ENCODE measurements at places on chromosomes 13 and 19.
A peak's percentile ranks its signal among the peaks of the same experiment; 100 is the strongest.

DNA sequence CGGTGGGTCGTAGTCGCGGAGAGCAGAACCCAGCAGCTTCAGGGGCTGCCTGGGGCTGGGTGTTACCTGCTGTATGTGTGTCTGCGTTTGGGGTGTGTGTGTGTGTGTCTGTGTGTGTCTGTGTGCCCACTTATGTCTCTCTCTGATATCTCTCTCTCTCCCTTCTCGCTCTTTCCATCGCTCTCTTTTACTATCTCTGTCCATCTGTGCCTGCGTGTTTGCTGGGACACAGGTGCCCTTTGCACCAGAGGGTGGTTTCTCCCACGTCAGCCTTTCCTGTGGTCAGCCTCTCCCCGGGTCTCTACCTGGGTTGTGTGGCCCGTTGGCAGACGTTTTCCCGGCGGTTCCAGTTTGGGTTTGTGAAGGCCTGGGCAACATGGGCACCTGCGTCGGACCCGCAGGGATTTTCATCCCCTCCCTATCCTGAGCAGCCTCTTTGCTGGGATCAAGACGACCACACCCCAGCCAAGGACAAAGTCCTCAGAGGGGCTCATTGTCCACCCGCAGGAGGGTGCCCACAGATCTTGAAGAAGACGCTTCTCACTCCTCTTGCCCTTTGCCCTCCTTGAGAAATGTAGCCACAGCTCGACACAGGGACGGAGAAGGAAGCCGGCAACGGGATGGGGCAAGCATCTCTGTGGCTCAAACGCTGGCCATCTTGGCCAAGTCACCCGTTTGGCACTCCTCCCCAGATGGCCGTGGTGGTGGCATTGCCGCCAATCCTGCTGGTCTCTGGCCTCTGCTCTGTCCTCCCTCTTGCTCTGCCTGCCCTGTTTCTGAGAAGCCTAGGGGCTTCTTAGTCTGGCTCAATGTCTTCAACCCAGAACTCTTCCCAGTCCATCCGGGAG lies 43.3 kb downstream of the ZNF146 start:
- DNase-seq, result no peak

DNA sequence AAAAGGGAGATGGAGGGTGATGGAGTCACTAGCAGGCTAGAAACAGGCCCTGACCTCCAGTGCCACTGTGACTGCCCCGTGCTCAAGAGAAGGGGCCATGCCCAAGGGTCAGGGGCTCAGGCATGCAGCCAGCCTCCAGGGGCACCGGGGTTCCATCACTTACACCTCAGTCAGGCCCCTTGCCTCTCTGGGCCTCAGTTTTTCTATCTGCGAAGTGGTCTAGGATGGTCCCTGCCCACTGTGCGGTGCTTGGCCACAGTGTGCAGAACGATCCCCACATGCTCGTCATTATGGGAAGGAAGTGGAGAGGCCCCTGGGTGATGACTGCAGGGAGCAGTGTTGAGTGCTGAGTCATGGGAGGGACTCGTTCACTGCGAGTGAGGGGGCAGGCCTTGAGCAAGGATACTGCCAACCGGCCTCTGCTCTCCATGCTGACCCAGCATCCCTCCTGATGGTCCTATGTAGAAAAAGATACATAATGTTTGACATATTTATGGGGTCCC lies 23.1 kb downstream of the TMED1 start:
- no peak for DNase-seq

DNA sequence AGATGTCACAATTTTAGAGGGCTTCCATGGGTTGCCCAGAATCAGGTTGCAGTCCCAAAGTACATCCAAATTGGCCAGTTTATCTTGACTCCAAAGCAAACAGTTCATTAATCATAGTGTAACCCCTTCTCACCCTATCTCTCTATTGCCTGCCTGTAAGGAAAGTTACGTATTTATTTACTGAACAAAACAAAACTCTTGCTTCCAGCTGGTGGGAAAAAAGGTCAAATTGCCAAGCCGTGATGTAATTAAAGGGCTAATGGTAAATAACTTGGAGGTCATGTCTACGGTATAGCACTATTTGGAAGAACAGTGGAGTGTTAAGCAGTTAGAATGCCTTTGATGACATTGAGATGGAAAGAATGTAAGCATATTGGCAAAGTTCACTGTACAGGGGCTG lies 214.0 kb downstream of the DLEU7 start:
- no peak for DNase-seq

DNA sequence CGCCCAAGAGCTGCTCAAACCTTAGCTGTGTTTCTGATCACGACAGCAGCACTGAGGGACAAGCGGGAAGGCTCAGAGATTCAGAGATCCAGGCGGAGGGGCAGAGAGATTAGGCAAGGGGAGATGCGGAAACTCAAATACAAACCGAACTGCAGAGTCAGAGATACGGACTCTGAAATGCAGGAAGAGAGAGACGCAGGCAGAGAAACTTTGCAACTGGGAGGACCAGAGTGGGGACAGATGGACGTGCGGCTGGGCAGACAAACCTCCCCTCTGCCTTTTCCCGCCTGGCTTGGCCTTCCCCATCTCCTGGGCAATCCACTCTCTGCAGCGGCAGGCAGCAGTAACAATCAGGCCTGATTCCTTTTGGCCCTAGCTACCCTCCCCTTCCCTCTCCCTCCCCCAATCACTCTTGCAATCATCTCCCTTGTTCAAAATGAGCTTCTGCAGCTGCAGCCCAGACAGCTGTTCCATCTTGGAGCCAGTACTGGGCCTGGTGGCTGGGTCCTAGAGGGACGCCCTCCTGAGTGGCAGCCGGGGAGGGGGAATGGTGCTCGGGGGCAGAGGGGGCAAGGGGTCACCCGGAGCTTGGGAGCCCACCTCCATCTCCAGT lies 29.7 kb downstream of the OLFM2 start:
- no peak for DNase-seq

- DNase-seq, result no peak
Measured at GRCh38 chr13:59166174-59166573, 997.6 kb downstream of the DIAPH3 start.

DNA sequence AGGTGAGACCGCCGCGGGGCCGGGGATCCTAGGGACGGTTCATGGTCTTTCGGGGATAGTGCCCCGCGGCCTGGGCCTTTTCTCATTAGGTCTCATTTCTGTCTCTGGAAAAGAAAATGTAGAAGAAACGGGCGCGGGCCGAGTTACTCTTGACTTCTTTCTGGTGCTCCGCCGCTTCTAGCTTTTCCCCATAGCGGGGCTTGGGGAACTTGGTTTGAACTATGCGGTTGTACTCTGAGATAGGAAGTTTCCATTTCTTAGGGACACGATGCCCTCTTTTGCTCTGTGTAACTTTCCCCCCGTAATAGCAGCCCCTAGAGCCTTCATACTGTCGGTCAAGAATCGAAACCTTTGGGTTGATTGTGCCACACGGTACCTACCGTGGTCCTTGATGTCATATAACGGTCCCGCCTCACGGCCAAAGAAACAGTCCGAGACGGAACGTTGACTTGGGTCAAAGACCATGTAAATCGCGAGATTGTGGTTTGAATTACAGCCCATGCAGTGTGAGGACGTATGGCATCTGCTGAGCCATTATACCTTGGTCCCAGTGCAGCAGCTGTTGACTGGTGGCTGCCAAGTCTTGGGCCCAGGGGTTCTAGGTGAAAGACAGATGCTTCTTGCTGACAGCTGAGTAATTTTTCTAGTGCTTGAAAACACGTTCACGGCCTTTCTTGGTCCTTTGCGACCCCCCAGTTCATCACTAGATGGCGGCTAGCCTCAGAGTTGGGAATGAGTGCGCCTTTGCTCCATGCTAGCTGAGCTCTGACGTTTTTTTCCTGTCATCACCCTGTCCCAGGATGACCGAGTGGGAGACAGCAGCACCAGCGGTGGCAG lies 487 bp downstream of the RPS5 start:
- no peak for DNase-seq

DNA sequence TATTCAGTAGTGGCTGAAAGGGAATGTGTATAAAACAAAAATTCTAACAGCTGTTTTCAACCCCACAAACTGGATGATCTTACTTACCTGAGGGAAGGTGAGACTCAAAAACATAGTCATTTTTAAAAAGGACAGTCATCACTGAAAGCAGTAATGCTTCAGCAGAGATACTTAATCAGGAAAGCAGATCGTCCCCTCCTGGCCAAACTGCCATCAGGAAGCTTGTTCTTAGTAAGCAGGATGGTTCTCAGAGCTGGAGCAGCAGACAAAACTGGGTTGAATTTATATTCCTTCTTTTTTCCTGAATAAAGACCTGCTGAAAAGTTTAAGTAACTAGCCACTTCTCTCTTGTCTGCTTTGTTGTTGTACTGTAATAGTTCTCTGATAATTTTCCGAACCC lies 1156.5 kb downstream of the OLFM4 start:
- DNase-seq, result no peak

GRCh38 chr19:31304831-31305312 lies 44.4 kb downstream of the TSHZ3 start:
- no peak for DNase-seq

DNA sequence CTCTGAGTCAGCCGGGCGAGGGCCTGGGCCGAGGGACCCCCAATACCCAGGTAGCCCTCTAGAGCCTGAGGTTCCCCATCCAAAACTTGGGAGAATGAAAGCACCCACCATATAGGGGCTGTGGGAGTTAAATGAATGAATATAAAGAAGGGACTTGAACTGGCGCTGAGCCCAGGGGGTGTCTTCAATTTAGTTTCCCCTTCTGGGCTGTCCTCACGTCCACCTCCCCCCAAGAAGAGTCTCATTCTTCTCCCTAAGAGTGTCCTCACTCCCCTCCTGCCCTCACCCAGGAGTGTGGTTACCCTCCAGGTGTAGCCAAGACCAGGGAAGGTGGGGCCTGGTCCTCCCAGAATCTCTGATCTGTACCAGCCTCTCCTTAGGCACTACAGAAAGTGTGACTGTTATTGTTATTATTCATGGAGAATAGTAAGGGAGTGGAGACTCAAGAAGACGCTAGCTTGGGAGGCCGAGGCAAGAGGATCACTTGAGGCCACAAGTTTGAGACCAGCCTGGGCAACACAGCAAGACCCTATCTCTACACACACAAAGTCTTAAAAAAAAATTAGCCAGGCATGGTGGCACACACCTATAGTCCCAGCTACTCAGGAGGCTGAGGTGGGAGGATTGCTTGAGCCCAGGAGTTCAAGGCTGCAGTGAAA lies 2.7 kb downstream of the CD79A start:
- no peak for DNase-seq

- DNase-seq, result peak; percentile 86
Measured at GRCh38 chr19:48624067-48624594, 4.8 kb downstream of the SPHK2 start.
